Testis (tissue), 5 donors: ENCODE measurements at places on chromosomes 2 and 18. TPM values are rescaled to one million over a fixed set of nuclear protein-coding genes. Genes with fewer than 3 reads are reported as not detected.

DNA sequence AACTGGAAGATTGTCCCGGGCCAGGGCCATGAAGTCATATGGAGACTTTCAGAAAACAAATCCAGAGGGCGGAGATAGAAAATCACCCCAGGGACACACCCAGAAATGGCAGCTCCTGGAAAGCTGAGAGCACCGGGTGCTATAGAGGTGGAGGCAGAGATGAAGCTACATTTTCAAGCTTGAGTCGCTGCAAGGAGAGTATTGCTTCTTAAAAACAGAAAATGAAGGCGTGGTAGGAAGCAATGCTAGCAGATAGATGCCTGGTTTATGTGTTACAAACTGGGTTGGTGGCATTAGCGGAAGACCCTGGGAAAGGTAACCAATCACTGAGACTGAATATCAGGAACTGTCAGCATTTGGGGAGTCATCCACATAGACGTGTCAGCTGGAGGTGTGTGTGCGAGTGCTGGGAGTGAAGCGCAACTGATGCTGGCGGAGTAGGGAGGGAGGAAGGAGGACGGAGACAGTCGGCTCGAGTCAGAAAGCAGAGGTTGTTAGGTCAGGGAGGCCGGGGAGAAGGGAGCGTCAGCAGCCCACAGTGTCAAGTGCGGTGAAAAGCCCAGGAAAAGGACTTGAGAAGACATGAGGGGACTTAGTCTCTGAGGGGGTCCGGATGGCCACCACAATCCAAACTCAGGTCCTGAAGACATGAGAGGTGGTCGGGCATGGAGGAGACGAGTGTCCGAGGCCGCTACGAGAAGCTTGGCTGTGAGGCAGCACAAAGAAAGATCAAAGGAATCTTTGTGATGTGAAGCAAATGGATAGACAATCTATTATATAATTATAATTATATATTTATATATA lies 45.4 kb downstream of the C18orf63 start:
- H3K27ac ChIP-seq: no peak overlapping the region
- no peaks in the 10 kb centered on the region for H3K27me3 ChIP-seq
- no peaks in the 10 kb centered on the region for H3K36me3 ChIP-seq
- no peak overlapping the region for H3K4me3 ChIP-seq
- no peak for DNase-seq

- H3K27me3 ChIP-seq: no peaks in the 10 kb centered on the region
- H3K27ac ChIP-seq: no peak overlapping the region
- peak overlapping the region; percentile 68 for H3K4me3 ChIP-seq
- DNase-seq: peak; percentile 63
Measured at GRCh38 chr18:34976899-34977837, 64.0 kb upstream of the MAPRE2 start.

DNA sequence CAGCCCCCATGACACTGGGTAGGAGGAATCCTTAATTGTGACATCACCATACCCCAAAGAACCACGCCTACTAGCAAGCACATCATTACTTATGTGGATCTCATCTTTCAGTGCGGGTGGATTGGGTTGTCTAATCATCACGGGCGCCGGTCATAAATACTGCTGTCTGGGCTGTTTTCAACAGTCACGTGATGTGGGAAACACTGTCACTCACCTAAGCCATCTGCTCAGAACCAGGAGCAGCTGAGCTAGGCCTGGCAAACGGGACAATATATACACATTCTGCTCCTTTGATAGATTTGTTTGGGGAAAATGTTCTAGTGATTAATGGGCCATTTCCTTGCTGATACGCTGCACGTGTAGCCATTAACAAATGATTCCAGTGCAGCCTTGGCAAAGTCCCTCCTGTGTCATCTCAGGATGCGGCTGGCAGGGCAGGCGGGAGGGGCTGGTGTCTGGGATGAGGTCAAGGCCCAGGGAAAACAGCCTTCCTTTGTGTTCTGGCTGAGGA lies 145.9 kb upstream of the COPS8 start:
- H3K36me3 ChIP-seq: no peaks in the 10 kb centered on the region
- no peaks in the 10 kb centered on the region for H3K4me1 ChIP-seq
- no peak for DNase-seq
- H3K27ac ChIP-seq: no peak overlapping the region

DNA sequence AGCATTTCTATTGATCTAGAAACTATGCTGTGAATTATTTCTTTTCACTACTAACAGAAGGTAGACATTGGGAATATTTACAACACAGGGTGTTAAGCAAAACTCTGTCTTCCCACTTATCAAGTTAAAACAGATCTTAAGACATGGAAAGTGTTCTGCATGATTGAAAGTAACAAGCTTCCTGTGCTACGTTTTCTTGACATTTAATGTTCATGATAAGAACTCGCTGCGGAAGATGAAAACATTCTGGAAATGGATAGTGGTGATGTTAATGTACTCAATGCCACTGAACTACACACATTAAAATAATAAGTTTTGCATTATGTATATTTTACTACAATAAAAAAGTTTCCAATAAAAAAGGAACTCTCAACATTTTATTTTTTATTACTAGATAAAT lies 74.4 kb upstream of the SCN7A start:
- DNase-seq: no peak
- no peaks in the 10 kb centered on the region for H3K4me1 ChIP-seq
- H3K36me3 ChIP-seq: no peaks in the 10 kb centered on the region
- H3K27me3 ChIP-seq: no peaks in the 10 kb centered on the region
- no peak overlapping the region for H3K27ac ChIP-seq
- no peak overlapping the region for H3K4me3 ChIP-seq

DNA sequence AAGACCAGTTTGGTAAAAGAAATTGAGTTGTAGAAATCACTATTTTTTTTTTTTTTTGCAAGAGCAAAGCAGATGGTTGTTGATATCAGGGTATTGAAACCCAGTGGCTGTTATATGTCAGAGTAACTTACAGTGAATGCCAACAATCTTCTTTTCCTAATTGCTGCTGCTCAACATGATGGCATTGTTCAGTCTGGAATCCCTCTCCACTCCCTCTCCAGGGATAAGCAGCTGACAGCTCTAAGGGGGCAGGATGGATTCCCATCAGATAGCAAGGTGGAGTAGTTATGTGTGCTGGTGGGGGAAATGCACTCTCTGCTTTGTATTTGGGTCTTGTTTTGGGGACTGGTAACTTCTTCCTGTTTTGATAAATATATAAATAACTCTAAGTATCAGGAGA lies 200.0 kb downstream of the PIK3C3 start:
- no peak overlapping the region for H3K4me3 ChIP-seq
- no peaks in the 10 kb centered on the region for H3K36me3 ChIP-seq
- no peaks in the 10 kb centered on the region for H3K27me3 ChIP-seq

DNA sequence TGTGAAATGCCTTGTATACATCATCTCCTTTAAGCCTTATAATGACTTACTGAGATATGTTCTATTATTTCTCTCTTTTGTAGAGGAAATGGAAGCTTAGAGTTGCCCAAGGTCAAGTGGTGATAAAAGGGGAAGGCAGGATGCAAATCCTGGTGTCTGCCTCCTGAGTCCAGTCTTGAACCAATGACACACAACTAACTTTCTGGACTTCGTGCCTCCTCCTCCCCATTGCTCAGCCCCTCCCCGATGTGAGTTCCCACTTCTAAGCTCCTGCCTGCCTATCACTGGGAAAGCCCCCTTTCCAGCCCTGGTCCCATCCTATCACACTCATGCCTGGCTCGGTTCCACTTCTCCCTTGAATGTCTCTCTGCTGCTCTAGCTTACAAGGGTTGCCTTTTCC lies 6.9 kb upstream of the CTIF start:
- H3K36me3 ChIP-seq: no peaks in the 10 kb centered on the region
- H3K4me1 ChIP-seq: peaks cover 16% of the 10 kb centered on the region
- no peak for DNase-seq
- no peak overlapping the region for H3K4me3 ChIP-seq

GRCh38 chr18:74714120-74714519 lies 116.5 kb downstream of the ZNF407 start:
- H3K27me3 ChIP-seq: no peaks in the 10 kb centered on the region
- H3K27ac ChIP-seq: no peak overlapping the region
- H3K4me1 ChIP-seq: no peaks in the 10 kb centered on the region
- H3K4me3 ChIP-seq: no peak overlapping the region
- no peaks in the 10 kb centered on the region for H3K36me3 ChIP-seq

DNA sequence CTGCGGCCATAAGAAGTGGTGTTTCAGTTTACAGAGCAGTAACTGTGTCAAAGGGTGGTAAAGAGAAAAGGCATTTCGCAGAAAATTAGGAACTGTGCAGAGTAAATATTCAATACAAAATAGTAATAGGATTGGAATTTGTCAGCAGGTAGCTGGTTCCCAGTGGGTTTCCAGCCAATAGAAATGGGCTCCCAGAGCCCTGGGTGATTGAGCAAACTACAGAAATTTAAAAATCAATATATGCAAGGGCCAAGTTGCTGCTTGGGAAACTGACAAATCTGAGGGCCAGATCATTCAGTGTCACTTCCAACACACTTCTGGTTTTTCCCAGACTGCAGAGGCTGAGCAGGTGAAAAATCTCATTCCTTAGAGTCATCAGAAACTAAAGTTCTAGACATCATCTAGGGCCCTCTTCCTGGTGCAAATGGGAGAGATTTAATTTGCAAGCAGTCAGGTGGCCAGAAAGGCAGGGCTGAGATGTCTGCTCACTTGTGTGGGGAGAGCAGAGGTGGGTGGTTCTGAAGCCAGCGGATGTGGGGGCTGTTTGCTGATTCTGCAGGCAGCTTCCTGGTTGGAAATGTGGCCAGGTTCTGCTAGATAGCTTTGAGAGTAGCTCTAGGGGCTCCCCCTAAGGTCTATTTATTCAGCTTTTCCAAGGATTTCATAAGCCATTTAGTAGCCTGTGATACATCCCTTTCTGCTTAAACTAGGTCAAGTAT lies 182.4 kb downstream of the NCK2 start:
- no peak for DNase-seq
- no peaks in the 10 kb centered on the region for H3K27me3 ChIP-seq
- H3K27ac ChIP-seq: no peak overlapping the region
- H3K4me1 ChIP-seq: peaks cover 19% of the 10 kb centered on the region
- no peaks in the 10 kb centered on the region for H3K36me3 ChIP-seq

DNA sequence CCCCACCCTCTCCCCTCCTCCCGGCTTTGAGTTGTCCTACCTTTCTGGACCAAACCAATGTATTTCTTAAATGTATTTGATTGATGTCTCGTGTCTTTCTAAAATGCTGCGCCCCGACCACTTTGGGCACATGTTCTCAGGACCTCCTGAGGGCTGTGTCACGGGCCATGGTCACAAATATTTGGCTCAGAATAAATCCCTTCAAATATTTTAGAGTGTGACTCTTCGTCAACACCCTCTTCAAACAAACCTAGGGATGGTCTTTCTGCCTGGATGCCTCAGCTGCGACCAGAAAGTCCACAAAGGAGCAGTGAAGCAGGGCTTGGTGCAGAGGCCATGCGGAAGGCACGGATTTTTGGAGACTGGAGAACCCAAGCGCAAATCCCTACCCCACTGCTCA lies 1.1 kb upstream of the SLC35F6 start:
- H3K36me3 ChIP-seq: no peaks in the 10 kb centered on the region
- H3K4me1 ChIP-seq: peaks cover 22% of the 10 kb centered on the region
- H3K27ac ChIP-seq: no peak overlapping the region
- H3K27me3 ChIP-seq: no peaks in the 10 kb centered on the region

DNA sequence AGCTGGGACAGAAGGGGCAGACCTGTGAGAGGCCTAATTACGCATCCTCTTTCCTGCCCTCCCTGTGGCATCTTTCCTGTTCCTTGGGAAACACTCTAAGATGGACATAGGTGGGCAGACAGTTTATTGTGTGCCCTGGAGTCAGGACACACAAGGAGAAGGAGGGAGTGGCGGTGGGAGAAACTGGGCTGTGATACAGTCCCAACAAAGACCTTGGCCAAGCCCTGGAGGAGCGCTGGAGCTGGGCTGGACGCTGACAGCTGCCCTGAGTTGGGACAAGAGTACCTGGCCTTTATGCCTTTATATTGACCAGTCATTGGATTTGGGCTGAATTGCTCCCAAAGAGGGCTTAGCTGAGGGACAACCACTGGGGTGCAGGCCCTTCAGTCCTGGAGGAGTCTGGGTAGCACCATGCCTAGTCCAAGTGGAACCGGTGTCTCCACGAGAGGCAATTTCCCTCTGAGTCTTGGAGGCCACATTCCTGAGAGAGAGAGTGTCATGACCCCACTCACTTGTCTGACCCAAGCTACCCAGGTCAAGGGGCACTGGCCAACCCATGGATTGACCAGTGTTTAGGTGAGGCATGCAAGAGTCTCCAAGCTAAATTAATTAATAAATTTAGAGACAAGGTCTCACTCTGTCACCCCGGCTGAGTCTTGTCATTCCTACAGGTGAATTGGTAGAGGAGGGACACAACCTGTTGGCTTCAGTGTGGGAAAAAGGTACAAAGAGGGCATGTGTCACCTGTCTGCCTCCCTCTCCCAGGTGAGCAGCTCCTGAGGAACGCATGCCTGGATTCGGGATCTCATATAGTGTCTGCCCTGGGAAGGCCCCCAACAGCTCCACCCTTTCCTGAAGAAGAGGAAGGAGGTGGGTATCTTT lies 107.1 kb upstream of the ST3GAL5 start:
- DNase-seq: no peak
- H3K4me3 ChIP-seq: no peak overlapping the region
- peaks cover 48% of the 10 kb centered on the region for H3K4me1 ChIP-seq
- H3K36me3 ChIP-seq: no peaks in the 10 kb centered on the region
- no peaks in the 10 kb centered on the region for H3K27me3 ChIP-seq

DNA sequence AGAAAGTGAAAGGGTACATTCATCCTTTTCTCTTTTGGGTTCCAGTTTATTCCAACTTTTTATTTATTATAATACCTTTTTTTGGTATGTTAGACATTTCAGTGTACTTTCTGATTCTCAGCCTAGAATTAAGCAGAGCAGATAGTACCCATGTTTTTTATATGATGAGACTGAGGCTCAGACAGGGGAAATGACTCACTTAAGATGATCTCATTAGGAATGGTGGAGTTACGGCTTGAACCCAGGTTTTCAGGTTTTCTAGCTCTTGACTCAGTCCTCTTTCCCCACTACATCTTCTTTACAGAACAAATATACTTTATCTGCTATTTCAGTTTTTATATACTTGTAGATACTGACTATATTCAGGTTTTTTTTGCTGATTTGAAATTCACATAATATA lies 51.7 kb upstream of the OTX1 start:
- H3K4me3 ChIP-seq: no peak overlapping the region
- no peaks in the 10 kb centered on the region for H3K36me3 ChIP-seq
- DNase-seq: no peak
- no peak overlapping the region for H3K27ac ChIP-seq
- H3K4me1 ChIP-seq: no peaks in the 10 kb centered on the region

GRCh38 chr2:196086517-196087368 lies 18.1 kb upstream of the DNAH7 start:
- no peak overlapping the region for H3K27ac ChIP-seq
- H3K27me3 ChIP-seq: no peaks in the 10 kb centered on the region
- H3K36me3 ChIP-seq: no peaks in the 10 kb centered on the region

- no peaks in the 10 kb centered on the region for H3K36me3 ChIP-seq
- H3K27ac ChIP-seq: no peak overlapping the region
- no peaks in the 10 kb centered on the region for H3K27me3 ChIP-seq
Measured at GRCh38 chr2:26376799-26377198, 24.9 kb upstream of the DRC1 start.

Gene TUBB8B
- total RNA-seq: 8.9 TPM

Gene PARD6G
- 7.5 TPM for total RNA-seq

Gene SPDYA
- total RNA-seq: 28.7 TPM

Gene LIMS4
- 33.0 TPM for total RNA-seq

Gene OTOS
- total RNA-seq: not detected

Gene CABYR
- 169 TPM for total RNA-seq

Gene CCNT2
- 52.8 TPM for total RNA-seq
